ENCODE measurements at places on chromosomes 7 and 10. TPM values are rescaled to one million over a fixed set of nuclear protein-coding genes. Genes with fewer than 3 reads are reported as not detected.
A peak's percentile ranks its signal among the peaks of the same experiment; 100 is the strongest.

GRCh38 chr7:74598558-74598957 lies 59.0 kb upstream of the GTF2I start:
- DNase-seq, result no peak

DNA sequence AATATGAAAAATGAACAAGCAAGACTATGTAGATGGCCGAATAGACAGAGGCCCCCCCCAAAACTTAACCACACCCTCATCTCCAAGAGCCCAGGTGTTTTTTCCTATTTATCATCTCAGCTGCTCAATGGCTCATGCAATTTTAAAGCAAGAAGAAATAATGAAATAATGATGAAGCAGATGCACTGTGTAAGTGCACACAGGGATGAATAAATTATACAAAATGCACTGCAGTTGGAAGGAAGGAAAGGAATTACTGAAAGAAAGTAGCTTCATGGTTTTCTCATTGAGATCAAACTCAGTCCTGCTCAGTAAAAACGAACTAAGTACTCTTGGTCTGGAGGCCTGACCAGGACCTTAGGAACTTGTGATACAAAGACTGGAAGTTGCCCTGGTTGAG lies 810.1 kb downstream of the NRG3 start:
- DNase-seq, result no peak

DNA sequence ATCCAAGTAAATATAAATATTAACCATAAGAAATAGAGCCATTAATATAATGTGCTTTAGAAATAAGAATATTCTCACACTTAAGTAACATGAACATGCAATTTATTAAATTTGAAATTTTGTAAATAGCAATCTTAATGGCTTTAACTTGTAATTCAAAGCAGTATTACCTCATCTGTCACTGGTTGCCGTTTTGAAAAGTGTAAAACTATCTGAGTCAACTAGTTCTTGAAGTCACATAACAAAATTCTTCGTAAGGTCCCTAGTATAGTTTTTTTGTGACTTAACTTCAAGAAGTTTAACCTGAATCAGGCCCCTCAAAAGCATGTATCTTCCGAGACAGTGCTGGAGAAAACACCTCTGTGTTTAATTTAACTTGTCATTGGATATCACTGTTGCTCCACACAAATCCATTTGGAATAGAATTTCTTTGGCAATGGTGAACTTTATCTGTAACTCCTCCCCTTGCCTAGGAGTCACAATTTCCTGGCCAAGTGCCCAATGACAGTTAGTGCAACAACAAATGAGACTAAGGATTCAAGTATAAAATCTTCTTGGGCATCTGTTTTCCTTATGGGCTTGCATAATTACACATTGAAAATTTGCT lies 47.1 kb downstream of the NT5C2 start:
- peak; percentile 50 for DNase-seq

DNA sequence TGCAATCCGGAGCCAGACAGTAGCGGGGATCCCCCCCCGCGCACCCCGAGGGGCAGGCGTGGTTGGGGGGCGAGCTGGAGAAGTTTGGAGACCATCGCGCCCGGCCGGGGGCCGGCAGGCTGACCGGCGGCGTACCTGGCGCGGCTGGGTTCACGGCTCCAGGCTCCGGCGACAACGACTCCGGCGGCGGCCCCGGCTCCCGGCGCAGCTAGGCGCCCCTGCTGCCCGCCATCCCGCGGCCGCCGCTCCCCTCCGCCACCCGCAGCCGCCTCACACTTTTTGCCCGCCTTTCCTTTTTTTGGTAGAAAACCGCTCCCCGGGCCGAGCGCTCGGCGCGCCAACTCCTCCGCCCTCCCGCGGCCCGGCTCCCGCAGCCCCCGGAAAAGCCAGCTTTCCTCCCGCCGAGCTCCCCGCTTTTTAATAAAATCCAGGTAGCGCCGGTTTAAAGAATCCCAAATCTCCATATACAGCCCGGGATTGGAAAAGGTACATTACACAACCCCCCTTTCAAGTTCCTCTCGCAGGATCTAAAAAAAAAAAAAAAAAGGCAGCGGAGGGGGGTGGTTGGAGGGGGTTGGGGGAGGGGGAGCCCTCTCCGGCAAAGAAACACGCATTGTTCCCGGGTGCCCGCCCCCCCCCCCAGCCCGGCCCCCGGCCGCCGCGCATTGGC lies at the start of gene TNRC18:
Gene TNRC18 (minus strand): TSS at position 529 of the 670 bp plus-strand sequence. CDS start 2,588 bp downstream, outside the sequence.
- DNase-seq, result peak; percentile 72

DNA sequence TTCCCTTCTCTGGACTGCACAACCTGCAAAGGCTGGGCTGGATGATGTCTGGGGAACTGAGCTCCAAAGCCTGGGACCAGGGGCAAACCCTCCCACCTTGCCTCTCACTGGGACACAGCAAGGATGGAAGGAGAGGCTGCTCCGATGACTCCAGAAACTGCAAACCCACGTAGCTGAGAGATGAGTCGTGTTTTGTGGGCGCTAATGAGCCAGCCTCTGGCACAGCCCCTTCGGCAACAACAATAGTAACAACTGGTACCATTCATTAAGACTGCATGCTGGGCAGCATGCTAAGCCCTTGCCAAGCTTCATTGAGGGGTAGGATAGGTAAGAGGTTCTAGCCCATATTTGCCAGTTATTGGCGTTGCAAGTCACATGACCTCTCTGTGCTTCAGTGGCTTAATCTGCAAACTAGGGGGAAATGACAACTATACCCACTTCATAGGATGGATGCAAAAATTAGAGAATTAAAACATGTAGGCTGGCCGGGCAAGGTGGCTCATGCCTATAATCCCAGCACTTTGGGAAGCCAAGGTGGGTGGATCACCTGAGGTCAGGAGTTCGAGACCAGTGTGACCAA lies 145.9 kb downstream of the SH3PXD2A start:
- no peak for DNase-seq

DNA sequence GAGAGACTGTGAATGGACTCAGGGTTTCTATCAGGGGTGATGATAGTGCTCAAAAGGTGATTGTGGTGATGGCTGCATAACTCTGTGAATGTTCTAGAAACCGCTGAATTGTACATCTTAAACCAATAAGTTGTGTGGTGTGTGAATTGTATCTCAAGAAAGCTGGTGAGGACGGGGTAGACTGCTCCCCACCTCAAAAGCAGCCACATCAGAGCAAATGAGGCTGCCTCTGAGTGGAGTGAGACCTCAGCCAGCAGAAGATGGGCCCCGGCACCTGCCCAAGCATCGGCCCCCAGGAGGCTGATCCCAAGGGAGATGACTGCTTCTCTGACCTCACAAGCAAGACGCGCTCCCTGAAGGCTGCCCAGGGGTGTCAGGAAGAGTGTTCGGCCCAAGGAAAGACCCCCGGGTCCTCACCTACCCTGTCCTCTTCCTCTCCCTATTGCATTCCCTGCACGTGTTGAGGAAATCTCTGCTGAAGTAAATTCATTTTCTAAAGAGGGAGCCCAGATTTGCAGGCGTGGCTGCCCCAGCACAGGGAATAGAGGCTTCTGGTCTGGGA lies 279.3 kb upstream of the SHH start:
- DNase-seq, result no peak

DNA sequence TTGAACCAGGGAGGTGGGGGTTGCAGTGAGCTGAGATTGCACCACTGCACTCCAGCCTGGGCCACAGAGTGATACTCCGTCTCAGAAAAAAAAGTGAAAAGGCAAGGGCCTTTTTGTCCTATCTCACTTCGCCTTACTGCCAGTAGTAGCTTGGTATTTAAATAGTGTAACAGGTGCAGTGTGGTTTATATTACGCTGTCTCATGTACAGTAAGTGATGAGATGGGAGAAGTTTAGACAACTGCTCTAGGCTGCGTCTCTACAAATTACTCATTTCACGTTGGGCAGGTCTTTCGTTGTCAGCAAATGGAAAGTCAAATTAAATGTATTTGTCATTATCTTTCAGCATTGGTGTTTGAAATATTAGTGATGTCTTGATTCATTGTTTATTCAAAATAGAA lies 15.5 kb upstream of the PFKFB3 start:
- no peak for DNase-seq

DNA sequence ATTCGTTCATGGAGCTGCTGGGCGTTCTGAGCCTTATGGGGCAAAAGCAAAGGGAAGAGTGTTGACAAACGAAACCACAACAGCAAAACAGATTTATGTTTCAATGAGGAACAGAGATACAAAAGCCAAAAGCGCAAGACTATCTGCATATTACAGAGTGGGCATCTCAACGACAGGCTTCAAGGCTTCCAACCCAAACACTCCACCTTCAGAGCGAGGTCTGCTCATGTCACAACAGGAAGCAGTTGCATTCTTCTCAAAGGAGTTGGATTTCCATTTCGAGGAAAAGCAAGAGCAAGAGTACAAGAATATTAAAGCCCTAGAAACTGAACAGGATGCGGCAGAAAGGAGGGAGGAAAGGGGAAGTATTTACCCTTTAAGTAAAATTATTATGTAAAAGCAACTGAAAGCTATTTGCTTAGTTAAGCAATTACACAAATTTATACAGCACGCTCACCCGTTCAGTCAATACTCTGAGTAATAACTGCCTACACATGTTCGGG lies 189.3 kb downstream of the ELMO1 start:
- no peak for DNase-seq

DNA sequence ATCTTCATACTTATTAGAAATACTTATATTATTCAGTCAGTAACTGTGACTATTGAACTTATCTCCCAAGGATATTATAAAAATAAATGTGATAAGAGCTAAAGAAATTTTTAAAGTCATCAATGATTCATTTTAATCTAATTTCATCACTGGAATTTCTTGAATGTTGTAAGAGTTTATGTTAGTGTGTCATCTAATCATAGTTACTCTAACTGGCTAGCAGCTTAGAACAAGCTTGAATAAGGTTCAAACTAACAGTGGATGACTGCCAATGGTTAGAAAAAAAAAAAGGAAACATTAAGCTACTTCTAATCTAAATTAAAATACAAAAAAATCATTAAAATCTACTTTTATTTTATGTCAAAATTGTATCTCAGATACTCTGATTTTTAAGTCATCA lies 1066.3 kb downstream of the CNTNAP2 start:
- DNase-seq, result no peak

DNA sequence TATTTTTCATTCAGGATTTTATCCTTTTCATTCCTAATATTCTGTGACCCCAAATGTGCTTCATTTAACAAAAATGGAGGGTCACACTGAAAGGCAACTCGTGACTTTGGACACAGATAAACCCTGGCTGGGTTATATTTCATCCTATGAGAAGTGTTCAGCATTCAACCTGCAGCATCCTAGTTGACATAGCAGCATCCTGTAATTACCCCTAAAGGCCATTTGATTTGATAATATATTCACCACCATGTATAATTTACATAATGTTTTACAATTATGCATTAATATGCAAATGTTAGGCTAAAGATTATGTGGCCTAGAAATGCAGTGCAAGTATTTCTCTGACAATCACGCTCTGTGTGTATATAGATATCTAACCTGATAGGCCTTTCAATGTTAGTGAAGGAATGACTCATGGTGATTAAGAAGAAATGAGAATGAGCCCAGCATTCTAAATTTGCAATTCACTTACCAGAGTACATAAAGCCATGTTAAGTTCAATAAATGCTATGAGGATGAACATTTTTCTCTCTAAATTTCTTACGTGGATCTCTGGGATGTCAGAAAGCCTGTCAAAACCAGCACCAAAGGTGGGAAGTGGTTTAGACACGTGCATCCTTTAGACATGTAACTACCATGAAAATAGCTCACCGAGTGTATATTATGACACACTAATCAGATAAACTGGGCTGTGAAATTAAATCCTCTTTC lies 337.7 kb upstream of the AOAH start:
- no peak for DNase-seq

DNA sequence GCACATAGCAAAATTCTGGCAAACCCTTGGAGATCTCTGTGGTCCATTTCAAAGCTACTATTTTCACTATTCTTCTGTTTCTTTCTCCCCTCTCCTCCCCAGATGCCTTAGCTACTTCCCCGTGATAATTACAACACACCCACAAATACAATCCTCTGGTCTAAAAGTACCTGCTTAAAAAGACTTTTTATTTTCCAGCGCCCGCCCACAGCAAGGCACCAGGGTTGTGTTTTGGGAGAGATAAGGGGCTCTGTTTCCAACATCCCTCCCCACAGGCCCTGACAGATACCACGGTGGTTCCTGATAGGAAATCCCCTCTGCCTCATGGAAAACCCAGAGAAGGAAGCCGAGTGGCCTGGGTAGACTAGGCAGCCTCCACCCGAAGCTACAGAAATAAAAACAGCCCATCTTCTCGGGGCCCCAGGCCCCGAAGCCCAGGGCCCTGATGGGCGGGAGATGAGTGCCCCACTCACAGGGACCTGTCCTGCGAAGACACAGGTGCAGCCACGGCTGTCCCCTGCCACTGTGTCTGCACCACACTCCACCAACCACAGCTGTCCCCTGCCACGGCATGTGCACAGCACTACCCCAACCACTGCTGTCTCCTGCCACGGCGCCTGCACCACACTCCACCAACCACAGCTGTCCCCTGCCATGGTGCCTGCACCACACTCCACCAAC lies 19.7 kb downstream of the CALML5 start:
- no peak for DNase-seq

- DNase-seq, result no peak
Measured at GRCh38 chr10:98378722-98379121, 36.3 kb downstream of the PYROXD2 start.

GRCh38 chr10:77131214-77131613 lies 506.4 kb downstream of the KCNMA1 start:
- DNase-seq, result no peak

The SYCE1 gene
- total RNA-seq, result 0.08 TPM

The ATP6V0A4 gene
- not detected for total RNA-seq

Data from Right ventricle myocardium superior (tissue), 1 donor.